H1 (cell line): ENCODE measurements at places on chromosomes 4 and X. TPM values are rescaled to one million over a fixed set of nuclear protein-coding genes. Genes with fewer than 3 reads are reported as not detected.

The PCYT1B gene
- total RNA-seq = 30.6 and 30.8 TPM in 2 replicates

The MAGEB1 gene
- total RNA-seq = not detected in 2 replicates

The SSX2B gene
- total RNA-seq = not detected in 2 replicates

The CXCL11 gene
- 0.33 TPM in 1 of 2 replicates, not detected in the other for total RNA-seq

The GAGE12H gene
- total RNA-seq = not detected in 2 replicates

The DMD gene
- total RNA-seq = 7.4 and 7.5 TPM in 2 replicates

The MAGEC3 gene
- not detected in 2 replicates for total RNA-seq

The SSX1 gene
- not detected in 2 replicates for total RNA-seq

The SUPT20HL1 gene
- not detected in 2 replicates for total RNA-seq

The PGK1 gene
- 396 and 427 TPM in 2 replicates for total RNA-seq

The CLDN34 gene
- total RNA-seq = 0.50 TPM in 1 of 2 replicates, not detected in the other

The ELK1 gene
- total RNA-seq = 41.4 and 42.2 TPM in 2 replicates

The RGN gene
- 3.1 and 4.0 TPM in 2 replicates for total RNA-seq

The FRMPD3 gene
- 0.56 and 0.61 TPM in 2 replicates for total RNA-seq

The RELL1 gene
- 13.7 and 14.1 TPM in 2 replicates for total RNA-seq

The PCDH11X gene
- total RNA-seq = 7.4 and 7.9 TPM in 2 replicates

The SAGE1 gene
- not detected in 2 replicates for total RNA-seq

The TRIM61 gene
- 4.1 and 5.0 TPM in 2 replicates for total RNA-seq
